ENCODE measurements at places on chromosomes 7 and 10.

DNA sequence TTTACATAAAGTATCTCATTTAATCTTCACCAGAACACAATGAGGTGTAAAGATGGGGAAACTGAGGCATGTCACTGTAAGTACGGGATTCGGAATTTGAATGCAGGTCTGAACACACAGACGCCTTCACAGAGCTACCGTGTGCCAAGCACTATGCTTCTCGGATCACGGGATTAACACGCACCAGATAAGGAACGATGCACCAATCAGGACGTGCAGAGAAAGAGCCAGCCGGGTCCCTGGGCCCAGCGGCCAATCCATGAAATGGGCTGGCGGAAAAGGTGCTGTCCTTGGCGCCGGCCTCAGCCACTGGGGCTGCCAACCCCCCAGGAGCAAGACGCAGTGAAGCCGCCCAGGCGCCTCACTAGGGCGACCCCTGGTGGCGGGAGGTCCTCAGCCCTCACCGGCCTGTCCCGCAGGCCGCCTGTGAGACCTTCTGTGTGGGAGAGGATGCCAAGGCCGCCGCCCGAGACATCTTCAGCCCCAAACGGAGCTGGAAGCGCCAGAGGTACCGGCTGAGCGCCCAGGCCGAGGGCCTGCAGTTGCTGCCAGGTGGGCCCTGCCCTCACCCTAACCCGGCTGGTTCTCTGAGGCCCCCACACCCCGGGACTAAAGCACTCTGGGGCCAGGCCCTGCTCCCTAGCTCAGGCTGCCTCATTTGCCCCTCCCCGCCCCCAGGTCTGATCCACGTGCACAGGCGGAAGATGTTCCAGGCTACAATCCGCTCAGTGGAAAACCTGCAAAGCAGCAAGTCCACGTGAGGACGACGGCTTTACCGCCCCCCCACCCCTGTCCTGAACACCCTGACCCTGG, 15.6 kb downstream of the ATG9B start:
- DNase-seq, result no peak

GRCh38 chr7:20005081-20005480, 212.1 kb downstream of the MACC1 start:
- no peak for DNase-seq

GRCh38 chr7:91787931-91788330, 92.6 kb downstream of the MTERF1 start:
- DNase-seq, result no peak

DNA sequence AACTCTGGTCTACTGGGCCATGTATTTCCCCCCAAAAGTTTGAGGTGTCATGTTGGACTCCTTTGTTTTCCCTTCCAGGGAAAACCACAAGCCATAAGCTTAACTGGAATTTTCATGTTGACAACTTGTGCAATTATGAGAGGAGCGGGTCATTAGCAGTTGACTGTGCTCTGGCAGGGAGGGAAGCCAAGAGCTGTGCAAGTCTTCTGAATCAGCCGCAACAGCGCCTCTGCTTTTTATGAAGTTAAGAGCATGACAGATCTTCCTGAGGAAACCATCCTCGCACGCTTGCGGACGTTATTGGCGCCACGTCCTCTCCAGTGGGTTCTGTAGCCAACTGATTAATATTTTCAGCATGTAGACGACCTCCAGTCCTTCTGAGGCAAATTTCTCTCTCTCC, 148.7 kb upstream of the MKI67 start:
- DNase-seq, result no peak

- peak; percentile 26 for DNase-seq
Measured at GRCh38 chr7:98250789-98251188, 1.2 kb downstream of the TECPR1 start.

DNA sequence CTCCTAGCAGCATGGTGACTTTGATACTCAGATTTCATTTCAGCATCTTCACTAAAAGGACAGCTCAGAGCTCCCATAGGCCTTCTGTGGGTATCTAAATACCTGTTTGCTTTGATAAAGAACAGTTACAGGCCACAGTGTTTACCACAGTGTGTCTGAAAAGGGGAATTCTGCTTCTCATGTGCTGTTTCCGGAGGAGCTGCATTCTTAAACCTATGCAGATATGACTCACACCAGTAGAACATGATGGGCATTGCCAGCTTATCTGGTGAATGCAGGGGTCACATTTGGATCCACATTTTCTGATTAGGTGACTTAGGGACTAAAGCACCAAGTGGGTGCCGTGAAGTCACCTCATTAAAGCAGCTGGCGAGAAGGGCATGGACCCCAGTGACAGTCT, 52.6 kb downstream of the TRRAP start:
- no peak for DNase-seq

- DNase-seq, result no peak
Measured at GRCh38 chr10:13741438-13741837, 154.7 kb downstream of the PRPF18 start.

DNA sequence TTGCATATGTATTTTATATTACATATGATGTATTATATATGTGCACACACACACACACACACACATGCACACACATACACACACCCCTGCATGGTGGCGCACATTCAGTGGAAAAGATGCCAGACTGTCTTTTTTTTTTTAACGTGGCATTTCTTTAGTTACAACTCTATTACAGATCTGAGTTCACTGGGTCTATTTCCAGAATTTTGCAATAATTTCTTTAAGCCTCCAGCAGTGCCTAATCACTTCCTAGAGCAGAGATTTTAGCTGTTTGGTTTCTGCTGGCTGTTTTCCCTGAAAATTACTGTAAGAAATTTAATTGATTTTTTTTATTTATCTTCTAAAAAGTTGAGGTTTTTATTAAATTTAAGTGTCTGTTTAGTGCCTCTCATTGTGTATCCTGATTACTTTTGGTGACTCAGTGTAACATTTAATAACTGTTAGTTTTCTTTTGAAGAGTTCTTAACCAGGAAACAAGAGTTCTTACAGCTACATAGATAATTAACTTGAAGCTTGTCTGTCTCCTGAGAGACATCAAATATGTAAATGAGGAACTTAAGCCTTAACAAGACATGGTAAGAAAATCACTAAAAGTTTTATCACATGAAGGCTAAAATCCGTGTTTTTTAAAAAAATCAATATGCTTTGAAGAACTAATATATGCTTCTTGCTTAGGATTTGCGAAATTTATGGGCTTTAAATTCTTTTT, 232.0 kb downstream of the MDFIC start:
- no peak for DNase-seq

GRCh38 chr7:80942261-80943041, 23.6 kb upstream of the SEMA3C start:
- no peak for DNase-seq

GRCh38 chr10:19592276-19592675, 224.0 kb upstream of the PLXDC2 start:
- no peak for DNase-seq

DNA sequence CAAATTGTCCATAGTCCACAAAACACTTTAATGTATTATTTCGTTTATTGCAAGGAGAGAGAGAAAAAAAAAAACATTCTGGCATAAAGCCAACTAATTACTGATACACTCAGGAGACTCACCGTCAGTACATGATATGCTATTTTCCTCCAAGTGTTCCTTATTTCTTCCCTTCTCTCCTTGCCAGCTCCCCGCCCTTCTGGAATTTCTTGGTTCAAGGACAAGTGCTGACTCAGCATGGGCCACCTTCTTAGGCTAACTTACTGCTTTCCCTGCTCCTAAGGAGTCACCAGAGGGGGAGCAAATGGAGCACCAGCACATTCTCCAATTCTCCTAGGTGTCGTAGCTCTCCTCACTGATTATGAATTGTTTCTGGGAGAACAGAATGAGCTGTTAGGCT, 133.8 kb upstream of the HDAC9 start:
- DNase-seq, result no peak

- DNase-seq, result no peak
Measured at GRCh38 chr7:84070770-84071169, 123.8 kb downstream of the SEMA3A start.

- DNase-seq, result no peak
Measured at GRCh38 chr10:130491011-130491692, 355.0 kb downstream of the GLRX3 start.

- DNase-seq, result no peak
Measured at GRCh38 chr10:12819071-12819470, 182.4 kb downstream of the CCDC3 start.

DNA sequence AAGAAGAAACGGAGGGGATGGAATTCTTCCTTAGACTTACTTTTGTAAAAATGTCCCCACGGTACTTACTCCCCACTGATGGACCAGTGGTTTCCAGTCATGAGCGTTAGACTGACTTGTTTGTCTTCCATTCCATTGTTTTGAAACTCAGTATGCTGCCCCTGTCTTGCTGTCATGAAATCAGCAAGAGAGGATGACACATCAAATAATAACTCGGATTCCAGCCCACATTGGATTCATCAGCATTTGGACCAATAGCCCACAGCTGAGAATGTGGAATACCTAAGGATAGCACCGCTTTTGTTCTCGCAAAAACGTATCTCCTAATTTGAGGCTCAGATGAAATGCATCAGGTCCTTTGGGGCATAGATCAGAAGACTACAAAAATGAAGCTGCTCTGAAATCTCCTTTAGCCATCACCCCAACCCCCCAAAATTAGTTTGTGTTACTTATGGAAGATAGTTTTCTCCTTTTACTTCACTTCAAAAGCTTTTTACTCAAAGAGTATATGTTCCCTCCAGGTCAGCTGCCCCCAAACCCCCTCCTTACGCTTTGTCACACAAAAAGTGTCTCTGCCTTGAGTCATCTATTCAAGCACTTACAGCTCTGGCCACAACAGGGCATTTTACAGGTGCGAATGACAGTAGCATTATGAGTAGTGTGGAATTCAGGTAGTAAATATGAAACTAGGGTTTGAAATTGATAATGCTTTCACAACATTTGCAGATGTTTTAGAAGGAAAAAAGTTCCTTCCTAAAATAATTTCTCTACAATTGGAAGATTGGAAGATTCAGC, 158.7 kb upstream of the LANCL2 start:
- no peak for DNase-seq

DNA sequence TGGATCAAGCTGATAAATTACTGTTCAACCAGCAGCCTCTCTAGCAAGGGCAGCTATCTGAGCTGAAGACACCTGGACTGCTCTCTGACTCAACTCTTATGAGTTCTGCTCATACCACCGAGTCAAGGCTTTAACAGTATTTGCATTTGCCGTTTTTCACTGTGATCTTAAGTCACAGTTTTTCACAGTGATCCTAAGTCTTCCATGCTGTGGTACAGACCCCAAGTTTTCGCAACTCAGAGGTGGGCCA, 31.3 kb downstream of the PIP4K2A start:
- DNase-seq, result no peak

All from HL-60 (cell line).